Stimulated activated CD4-positive, alpha-beta T cell treated with anti-CD3 and anti-CD28 coated beads, Interleukin-1b, Interleukin-23, amount 100 ng/mL, for 1 hour (primary cell): ENCODE measurements at places on chromosomes 16 and 17.

GRCh38 chr16:8996891-8997290 lies 33.2 kb upstream of the USP7 start:
- no peak for DNase-seq

DNA sequence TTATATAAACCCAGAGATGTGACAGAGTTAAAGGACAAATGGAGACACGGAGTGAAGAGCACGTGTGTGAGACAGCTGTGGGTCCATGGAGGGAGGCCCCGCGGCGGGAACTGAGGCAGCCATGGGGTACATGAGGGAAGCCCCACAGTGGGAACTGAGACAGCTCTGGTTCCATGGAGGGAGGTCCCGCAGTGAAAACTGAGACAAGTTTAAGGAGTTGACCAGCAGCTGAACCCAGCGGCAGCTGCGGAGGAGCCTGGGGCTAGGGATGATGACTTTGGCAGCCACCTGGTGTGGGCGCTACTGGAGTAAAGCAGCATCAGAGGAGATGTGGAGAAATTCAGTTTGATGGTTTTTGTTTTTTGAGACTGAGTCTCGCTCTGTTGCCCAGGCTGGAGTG lies 185.1 kb downstream of the RPTOR start:
- DNase-seq = no peak

GRCh38 chr16:31428638-31429247 lies 583 bp upstream of the COX6A2 start:
- DNase-seq = no peak

DNA sequence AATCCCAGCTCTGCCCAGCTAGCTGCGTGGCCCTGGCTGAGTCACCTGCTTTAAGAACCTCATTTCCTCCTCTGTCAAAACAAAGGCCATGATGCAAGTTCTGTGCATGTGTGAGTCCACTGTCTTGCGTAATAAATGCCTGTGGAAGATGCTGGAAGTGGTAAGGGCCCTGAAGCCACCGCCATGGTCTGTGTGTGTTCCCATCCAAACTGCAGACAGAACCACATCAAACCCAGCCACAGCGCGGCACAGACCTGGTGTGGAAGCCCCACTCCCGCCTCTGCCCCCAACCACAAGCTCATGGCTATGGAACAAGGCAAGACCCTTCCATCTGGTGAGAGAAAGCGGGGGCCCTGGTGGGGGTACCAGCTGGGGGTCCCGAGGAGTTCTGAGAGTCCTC lies 26.0 kb downstream of the NECAB2 start:
- no peak for DNase-seq

DNA sequence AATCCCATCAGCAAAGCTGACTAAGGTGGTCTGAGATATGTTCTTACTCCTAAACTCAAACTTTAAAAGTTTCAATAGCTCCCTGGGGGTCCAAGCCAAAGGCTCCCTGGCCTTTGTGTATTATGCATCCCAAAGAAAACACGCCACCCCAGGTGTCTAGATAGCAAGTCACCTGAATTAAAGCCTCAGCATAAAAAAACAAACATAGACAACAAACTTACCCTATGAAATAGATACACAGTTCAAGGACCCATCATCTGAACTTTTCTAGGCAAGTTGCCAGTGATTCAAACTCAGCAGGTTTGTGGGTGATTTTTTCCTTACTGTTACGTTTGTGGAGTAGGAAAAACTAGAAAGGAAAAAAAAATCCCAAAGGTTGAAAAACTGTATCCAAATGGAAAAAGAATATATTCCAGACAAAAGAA lies 12.5 kb downstream of the CMTM3 start:
- no peak for DNase-seq

- no peak for DNase-seq
These were observed 8.9 kb upstream of the SEC14L1 start for GRCh38 chr17:77131904-77132303.

- DNase-seq = no peak
These were observed 198.5 kb downstream of the NTN1 start for GRCh38 chr17:9219631-9220397.

DNA sequence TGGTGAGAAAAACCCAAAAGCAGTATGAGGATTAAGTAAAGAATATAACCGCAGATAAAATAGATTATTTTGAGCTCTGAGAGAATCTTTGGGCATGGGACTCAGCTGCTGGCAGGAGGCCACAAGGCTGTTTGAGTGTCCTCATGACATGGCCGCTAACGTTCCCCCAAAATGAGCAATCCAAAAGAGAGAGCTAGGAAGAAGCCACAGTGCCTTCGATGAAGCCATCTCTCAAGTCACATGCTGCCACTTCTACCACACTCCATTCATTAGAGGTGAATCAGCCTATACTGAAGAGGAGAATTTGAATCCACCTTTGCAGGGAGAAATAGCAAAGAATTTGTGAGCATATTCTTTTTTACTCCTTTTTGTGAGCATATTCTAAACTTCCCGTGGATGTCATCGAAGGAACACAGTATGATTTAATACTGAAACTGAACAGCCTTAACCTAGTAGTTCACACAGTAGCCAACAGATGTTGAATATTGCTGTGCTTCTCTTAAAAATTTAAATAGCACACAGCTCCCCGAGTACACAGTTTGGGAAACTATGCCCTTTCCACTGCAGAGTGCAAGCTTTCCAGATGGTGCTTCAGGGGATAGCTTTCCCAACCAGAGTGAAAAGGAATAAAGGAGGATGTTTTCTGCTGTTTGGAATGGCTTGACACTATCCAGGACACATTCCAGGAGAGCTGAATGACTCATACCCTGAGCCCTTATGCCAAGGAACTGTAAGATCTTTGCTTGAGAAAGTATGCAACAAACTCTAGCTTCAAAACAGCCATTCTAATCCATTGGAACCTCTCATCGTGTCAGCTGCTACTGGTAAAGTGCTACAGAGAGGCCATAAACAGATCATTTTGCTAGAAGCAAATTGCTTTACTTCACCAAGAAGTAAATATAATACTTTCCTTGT lies 33.9 kb downstream of the ANKFY1 start:
- DNase-seq = no peak

- DNase-seq = no peak
These were observed at the start of gene CARD14 for GRCh38 chr17:80169784-80170500. TSS of gene CARD14 (plus strand) at chr17:80170030. CDS start at chr17:80181439, 11,409 bp downstream.

GRCh38 chr17:37493249-37494027 lies 3.7 kb downstream of the DUSP14 start:
- DNase-seq = no peak

- DNase-seq = no peak
These were observed 10.3 kb downstream of the MRC2 start for GRCh38 chr17:62637809-62638208.

DNA sequence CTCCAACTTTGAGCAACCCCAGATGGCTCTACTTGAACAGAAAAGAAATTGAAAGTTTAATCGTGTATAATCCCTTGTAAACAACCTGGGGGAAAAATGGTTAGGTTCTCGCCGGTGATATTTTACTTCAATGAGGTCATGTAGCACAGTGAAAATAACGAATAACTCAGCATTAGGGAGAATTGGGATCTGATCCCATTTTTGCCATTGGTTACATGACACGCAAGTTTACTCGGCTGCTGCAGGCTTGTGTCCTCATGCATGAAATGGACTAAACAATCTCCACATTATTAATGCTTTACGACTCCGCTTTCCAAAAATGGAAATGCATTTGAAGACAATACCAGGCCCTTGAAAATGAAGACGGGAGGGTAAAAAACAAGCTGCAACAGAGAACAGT lies 45.5 kb upstream of the LRRC37A3 start:
- DNase-seq = no peak

DNA sequence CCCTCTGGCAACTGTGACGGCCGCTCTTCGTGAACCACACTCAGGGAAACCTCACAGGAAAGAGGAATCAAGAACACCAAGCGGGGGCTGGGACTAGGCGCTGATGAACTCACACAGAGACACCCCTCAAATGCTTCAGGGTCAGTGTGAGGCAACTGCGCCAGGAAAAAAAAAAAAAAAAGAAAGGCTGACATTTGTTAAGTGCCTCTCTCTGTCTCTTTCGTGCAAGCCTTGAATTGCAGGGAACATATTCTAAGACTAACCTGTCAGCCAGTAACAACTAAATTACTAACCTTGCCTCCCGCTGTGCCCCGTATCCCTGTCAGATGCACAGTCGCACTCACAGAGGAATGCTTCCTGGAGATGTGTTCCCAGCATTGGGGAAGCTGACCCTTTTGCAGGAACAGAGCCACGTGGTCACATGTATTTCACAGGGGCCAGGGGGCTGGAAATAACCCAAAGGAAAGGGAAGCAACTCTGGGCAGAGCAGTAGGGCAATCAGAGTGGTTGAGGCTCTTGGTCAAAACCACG lies 247.8 kb downstream of the XYLT1 start:
- DNase-seq = no peak

GRCh38 chr17:35546487-35546886 lies 9.0 kb upstream of the SLFN12L start:
- DNase-seq = no peak

GRCh38 chr17:7313890-7314718 lies 1.1 kb downstream of the GPS2 start:
- DNase-seq = no peak

DNA sequence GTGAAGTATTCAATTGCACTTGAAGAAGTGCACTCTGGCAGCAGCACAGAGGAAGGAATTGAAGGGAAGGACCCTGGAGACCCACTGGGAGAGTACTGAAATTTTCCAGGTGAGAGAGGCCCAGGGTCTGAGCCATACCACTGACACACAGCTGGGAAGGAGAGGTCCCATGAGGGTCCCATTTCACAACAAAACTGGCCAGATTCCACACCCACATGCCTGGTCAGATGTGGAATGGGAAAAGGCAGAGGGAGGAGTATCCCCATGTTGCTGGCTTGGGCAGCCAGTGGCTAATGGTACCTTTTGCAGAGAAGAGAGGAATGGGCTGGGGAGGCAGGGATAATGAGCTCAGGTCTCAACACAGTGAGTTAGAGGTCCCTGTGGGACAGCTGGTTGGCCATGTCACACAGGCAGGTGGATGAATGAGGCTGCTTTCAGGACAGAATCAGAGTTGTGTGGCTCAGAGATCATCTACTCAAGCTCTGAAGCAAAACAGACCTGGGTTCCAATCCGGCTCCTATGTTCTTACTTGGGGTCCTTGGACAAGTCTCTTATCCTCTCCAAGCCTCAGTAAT lies 26.2 kb upstream of the NGFR start:
- no peak for DNase-seq

DNA sequence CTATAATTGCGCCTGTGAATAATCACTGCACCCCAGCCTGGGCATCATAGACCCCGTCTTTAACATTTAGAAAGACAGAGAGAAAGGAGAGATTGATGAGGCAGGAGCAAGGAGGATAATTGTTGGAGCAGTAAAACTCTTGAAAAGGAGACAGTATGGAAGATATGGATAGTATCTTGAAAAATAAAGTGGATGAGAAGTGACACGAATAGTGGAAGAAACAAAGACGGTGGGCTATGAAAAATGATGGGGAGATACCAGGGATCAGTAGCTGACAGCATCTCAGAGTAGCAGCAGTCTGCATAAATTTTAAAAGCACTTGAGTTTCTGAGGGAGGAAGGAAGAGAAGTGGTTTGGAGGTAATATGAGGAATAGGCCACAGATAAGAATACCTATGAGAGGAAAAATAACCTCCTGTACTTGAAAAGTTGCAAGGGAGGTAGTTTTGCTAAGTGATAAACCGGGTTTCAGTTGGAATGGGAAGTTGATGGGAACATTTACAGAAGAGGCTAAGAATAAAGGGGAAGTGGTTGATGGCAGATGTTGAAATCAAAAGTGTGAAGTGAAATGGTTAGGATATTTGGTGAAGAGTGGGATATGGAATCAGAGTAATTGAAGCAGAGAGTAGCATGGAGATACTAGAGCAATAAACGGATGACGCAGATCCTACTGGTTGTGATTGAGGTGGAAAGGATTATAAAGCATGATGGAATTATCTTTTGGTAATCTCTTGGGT lies 1.8 kb upstream of the PPM1D start:
- no peak for DNase-seq

DNA sequence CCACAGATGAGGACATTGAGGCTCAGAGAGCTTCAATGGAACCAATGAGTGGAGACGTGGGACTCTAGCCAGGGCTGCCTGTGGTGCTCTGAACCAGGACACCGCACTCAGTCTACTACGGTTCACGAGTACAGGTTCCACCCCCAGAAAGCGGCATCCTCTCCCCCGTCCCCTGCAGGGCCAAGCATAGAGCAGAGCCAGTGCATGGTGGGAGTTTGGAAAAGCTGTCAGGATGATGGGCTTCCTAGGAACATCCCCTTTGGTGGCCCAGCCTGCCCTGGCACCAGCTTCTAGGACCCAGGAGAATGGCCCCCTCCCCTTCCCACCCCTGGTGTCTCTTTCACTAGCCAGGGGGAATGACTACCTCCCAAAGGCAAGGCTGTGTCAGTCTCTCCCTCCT lies 8.4 kb downstream of the ZNF319 start:
- no peak for DNase-seq

DNA sequence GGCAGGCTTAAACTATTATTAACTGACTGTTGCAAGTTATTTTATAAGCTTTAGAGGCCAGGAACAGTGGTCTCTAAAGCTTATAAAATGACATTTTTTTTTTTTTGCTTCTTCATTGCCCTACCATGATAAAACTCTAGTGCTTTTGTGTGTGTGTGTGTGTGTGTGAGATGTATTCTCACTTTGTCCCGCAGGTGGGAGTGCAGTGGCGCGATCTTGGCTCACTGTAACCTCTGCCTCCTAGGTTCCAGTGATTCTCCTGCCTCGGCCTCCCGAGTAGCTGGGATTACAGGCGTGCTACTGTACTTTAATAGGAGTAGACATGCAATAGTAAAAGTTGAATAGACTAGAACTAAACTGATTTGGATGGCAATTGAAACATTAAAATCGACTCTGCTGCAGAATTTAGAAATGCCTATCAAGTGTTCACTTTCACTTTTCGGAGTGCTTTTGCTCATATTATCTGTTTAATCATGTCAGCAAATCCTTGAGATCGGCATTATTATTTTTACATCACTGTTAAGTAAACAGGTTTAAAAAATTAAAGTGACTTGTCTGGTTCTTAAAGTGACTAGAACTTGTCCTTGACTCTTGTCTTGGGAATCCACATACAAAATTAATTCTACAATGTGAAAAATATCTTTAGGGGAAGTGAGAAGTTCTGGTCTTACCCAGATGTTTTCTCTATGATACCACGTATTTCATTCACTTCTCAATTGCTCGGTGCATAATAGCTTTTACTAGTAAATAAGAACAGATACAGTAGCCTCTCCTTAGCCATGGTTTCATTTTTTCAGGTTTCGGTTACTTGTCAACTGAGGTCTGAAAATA lies 8.4 kb upstream of the PCTP start:
- DNase-seq = no peak

DNA sequence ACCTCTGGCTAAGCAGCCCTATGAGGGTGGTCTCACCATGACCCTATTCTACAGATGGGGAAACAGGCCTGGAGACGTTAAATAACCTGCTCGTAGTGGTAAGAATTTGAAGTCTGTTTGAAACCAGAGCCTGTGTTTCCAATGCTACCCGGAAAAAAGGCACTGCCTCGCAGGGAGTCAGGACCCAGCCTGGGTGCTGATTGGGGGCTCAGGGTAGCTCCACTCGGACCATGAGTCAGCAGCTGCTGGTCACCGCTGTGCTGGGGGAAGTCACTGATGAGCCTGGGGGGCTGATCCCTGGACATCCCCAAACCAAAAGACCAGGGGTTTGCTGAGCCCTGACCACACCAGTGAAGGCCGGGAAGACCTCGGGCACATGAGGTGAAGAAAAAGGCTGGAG lies 9.4 kb upstream of the PLD6 start:
- DNase-seq = no peak

GRCh38 chr16:80599466-80599865 lies 58.7 kb downstream of the DYNLRB2 start:
- DNase-seq = no peak
